Activated naive CD4-positive, alpha-beta T cell treated with anti-CD3 and anti-CD28 coated beads, Interleukin-2, amount 10 ng/mL, durations not matched to agents 7 days and 5 days (primary cell): ENCODE measurements at places on chromosomes 4 and X.

- no peak for DNase-seq
These were observed 44.5 kb downstream of the ANKRD17 start for GRCh38 chr4:73213916-73214653.

GRCh38 chr4:149077181-149077580, 635.0 kb upstream of the NR3C2 start:
- DNase-seq = no peak

GRCh38 chr4:3826247-3827172, 60.3 kb downstream of the ADRA2C start:
- no peak for DNase-seq

DNA sequence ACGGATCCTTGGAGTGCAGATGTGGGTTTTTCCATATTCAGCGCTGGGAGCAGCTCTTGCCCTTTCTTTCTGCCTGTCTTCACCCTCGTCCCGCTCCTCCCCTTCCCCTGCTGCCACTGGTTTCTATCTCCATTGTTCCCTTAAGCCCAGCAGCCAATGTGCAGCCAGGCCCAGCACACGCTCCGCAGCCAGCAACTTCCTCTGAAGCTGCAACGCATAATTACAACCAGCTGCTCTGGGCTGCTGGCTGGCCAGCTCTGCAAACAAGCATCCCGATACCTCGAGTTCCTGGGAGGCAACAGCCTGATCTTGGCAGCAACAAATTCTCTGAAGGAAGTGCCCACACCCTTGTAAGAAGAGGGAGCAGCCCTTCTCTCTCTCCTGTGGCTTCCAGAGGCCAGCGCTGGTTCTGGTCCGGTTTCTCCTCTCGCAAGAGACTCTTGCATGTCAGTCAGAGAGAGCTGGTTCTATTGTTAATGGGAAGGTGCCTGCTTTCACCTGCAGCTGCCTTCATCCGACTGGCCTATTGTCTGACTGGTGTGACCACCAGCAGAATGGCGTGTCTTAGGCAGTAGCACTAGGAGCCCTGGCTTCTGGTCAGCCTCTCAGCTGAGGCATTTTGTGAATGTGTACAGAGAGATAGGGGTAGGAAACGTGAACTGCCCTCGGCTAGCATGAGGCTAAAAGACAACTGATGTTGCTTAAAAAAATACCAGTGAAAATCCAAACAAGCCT, 83.8 kb upstream of the MAML3 start:
- DNase-seq = no peak

DNA sequence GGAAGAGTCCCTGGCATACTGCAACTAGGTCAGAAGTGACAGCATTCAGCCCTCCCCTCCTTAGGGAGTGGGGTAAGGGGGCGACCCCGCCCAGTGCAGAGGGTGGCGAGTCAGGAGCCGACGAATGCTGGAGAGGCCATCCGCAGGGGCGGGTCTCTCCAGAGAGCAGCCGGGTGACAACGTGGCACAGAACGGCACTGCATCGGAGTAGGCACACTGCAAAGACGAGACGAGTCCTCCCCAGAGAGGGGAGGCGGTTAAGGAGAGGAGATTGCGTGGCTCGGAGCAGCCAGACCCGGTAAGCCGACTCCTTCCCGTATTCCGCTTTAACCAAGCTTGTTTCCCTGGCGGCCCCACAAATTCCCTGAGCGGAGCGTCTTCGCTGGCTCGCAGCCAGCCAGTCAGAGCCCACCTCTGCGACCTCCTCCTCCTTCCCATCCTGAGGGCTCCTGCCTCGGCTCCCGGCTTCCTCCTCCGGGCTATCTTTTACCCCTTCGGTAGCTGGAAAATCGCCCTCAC, 54.9 kb downstream of the LINC00632 start:
- DNase-seq = peak; percentile 21

DNA sequence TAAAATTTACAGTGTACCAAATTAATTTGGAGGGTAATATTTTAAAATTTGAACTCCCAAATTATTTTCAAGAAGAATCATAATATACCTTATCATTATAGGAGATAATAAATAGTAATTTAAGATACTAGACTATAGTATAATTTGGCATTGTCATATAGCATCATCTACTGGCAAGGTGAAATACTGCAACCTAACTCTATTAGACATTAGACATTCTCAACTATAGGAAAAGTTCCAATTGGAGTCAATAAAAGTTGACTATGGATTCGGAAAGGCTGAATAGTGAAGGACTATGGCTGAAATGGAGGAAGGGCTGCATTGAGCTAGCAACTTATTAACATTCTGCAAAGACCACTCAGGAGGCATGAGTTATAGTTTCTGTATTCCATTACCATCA, 113.0 kb downstream of the PRDM5 start:
- no peak for DNase-seq

- DNase-seq = no peak
These were observed 144.3 kb upstream of the NDST3 start for GRCh38 chr4:117889978-117890377.

DNA sequence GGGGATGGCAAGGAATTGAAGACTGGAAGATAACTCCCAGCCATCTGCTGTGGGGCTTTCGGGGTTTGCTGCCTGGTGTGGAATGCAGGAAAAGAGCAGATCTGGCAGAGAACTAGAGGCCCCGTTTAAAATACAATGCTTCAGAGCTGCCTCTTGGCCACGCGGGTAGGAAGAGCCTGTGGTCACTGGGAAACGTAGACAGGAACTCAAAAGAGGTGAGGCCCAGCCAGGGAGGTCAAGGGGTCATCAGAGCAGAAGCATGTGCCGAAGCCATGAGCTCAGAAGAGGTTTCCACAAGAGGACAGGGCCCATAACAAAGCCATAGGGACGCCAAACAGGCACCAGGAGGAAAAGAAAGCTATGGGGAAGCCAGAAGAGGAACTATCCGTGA, 14.5 kb upstream of the STS start:
- DNase-seq = no peak

GRCh38 chr4:166996216-166996615, 238.1 kb downstream of the SPOCK3 start:
- no peak for DNase-seq

- no peak for DNase-seq
These were observed 30.2 kb upstream of the TSPAN5 start for GRCh38 chr4:98688411-98689290.

GRCh38 chr4:150680651-150681050, 98.7 kb downstream of the MAB21L2 start:
- DNase-seq = no peak

GRCh38 chr4:73013310-73013709, 56.2 kb downstream of the COX18 start:
- no peak for DNase-seq

- DNase-seq = no peak
These were observed 46.3 kb upstream of the MAGEC3 start for GRCh38 chrX:141791856-141792255.

- no peak for DNase-seq
These were observed 1.9 kb downstream of the SMAD1 start for GRCh38 chr4:145483514-145483913.

DNA sequence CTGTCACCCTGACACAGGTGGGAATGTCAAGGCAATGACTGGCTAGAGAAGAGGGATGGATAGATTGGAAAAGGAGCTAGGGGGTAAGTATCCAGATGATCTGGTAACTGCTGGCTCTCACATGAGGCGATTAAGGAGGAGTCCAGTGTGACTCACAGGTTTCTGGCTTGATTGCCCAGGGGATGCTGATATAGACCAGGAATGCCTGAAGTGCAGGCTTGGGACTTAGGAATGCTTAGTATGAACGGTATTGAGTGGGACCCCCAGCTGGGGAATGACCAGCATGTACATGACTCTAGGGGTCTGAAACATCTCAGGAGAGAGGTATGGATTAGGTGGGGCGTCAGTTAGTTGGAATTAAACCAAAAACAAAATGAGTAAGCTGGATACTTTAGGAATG, 65.8 kb upstream of the PRPS1 start:
- no peak for DNase-seq

GRCh38 chrX:131068945-131069719, 11.0 kb downstream of the ARHGAP36 start:
- DNase-seq = no peak

- DNase-seq = no peak
These were observed 130.6 kb downstream of the UGT8 start for GRCh38 chr4:114729068-114729738.

DNA sequence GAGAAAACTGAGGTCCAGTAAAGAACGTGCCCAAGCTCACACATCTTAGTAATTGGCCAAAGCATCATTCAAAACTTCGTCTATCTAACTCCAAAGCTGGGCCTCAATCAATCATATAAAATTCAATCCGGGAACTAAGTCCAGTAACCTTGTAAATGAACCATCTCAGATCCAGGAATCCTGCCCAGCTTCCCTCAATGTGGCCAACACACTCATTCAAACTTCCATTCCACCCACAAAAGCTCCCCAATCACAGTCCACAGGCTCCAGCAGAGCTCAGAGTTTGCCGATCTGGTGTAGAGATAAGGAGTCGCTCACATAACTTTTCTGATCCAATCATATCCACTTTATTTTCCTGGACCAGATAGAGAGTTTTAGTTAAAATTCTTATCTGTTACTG, 144.8 kb downstream of the SPATA18 start:
- DNase-seq = no peak

GRCh38 chr4:177191586-177191985, 118.1 kb upstream of the NEIL3 start:
- no peak for DNase-seq

DNA sequence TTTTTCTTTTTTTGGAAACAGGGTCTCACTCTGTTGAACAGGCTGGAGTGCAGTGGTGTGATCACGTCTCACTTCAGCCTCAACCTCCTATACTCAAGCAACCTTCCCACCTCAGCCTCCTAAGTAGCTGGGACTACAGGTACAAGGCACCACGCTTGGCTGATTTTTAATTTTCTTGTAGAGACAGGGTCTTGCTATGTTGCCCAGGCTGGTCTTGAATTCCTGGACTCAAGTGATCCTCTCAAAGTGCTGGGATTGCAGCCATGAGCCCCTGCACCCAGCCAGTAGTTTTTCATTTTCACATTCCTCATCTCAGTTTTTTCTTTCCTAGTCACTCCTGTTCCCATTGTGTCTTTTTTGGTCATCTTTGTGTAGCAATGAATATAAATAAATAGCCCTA, 11.1 kb downstream of the USO1 start:
- DNase-seq = no peak

DNA sequence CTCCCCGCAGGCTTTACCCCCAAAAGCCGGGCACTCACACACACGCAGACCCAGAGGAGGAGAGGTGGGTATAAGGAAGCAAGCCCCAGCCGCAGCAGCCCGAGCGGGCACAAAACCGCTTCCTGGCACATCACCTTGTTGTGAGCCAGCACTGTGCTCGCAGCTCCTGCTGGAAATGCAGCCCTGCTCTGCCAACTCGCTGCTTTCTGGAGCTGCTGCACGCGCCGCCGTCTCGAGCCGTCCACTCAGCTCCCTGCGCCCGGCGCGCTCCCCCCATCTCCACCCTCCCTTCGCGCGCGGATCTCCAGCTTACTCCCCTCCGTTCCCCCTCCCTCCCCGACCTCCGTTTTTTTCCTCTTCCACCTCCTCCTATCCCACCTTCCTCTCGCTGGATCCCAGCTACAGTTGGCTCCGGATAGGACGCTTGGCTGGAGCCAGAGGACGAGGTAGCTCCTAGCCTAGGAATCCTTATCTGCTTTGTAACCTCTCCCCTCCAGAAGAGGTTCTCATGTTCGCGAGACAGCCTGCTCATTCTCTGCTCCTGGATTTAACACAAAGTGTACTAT, at the start of gene SPOCK3:
Gene SPOCK3 (minus strand): TSS at position 179 of the 566 bp plus-strand sequence.
- DNase-seq = peak; percentile 20

- DNase-seq = no peak
These were observed 38.6 kb downstream of the TMEM150C start for GRCh38 chr4:82523179-82523578.

DNA sequence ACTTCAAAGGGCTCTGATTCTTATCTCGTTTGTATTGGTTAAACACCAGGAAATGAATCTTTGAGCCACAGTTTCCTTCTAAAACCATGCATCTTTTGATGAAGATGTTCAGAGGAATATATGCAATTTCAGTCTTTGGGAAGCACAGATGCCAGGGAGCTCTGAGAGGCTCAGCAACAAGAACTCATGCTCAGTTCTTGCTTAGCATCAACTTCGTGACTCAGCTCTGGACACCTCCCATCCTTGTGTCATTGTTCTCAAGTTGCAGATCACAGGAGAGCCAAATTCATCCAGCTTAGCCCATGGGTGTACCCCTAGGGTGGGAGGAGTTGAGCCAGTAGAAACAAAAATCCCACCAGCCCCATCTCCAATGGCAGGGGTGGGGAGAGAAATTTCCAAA, 219.6 kb upstream of the MAOA start:
- no peak for DNase-seq

- no peak for DNase-seq
These were observed 30.0 kb upstream of the GTPBP6 start for GRCh38 chrX:348461-349117.

DNA sequence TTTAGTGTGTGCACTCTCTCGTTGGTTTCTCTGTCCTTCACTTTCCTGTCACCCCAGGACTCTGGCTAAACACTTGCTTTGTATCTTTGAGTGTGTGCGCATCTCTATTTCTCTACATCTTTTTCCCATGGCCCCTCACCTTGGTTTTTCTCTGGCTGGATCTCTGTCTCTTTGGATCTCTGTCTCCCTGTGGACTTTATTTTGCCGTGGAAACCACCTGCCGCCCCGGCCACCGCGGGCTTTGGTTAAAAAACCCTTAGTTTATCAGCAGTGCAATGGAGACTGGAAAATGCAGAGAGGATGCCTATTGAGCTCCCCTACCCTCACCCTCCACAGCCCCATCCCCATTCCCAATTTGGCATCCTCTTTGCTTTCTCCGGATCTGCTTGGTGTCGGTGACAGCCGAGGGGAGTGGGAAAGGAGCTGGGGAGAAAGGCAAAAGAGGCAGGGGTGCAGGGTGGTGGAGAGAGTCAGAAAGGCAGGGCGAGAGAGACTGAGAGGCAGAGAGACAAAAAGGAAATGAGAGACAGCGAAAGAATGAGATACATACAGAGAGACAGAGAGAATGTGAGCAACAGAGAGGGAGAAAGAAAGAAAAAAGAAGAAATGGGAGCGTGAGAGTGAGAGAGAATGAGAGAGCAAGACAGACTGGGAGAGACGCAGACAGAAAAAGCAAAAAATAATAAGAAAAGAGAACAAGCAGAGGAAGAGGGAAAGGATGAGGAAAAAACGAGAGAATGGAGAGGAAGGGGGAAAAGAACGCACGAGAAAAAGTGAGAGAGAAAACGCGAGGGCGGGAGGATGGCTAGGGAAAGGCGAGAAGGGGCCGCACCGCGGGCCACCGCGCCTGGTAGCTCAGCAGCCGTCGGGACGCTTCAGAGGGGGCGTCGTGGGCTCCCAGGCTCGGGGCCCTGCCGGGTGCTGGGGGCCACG, 688 bp downstream of the GPR101 start:
- no peak for DNase-seq
